Activated CD4-positive, alpha-beta T cell treated with anti-CD3 and anti-CD28 coated beads, Interleukin-2, Interleukin-6, amounts not matched to agents 100 ng/mL and 50 ng/mL, durations not matched to agents 16 hours and 8 hours (primary cell): ENCODE measurements at places on chromosomes 4 and X.

DNA sequence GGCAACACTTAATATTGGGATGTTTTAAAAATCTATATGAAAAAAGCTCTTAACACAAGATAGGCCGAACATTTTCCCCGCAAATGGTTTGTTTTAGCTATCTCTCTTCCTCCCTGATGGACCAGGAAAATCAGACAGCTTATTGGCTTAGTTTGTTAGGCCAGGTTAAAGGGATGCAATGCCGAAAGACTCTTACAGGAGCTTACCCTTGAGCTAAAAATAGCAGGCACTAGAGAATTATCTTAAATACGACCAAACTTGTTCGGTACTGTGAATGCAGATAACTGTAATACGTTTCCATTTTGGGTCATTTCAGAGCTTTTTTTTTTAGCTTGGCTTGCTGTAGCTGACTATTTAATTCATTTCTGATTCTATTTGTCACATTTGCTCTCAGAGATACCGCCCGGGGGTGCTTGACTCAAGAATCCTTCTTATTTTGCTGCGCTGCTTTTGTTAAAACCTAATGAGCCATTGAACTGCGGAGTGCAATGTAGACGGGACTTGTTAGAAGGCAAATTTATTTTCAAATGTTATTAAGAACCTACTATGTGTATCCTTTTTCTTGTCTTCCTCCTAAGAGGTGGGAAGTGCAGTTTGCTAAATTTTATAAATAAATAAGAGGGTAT, 23.3 kb downstream of the PPARGC1A start:
- DNase-seq = no peak

- peak; percentile 74 for DNase-seq
Measured at GRCh38 chr4:185039508-185040273, 21.4 kb downstream of the HELT start.

- DNase-seq = no peak
Measured at GRCh38 chr4:7206385-7206784, 14.0 kb downstream of the SORCS2 start.

DNA sequence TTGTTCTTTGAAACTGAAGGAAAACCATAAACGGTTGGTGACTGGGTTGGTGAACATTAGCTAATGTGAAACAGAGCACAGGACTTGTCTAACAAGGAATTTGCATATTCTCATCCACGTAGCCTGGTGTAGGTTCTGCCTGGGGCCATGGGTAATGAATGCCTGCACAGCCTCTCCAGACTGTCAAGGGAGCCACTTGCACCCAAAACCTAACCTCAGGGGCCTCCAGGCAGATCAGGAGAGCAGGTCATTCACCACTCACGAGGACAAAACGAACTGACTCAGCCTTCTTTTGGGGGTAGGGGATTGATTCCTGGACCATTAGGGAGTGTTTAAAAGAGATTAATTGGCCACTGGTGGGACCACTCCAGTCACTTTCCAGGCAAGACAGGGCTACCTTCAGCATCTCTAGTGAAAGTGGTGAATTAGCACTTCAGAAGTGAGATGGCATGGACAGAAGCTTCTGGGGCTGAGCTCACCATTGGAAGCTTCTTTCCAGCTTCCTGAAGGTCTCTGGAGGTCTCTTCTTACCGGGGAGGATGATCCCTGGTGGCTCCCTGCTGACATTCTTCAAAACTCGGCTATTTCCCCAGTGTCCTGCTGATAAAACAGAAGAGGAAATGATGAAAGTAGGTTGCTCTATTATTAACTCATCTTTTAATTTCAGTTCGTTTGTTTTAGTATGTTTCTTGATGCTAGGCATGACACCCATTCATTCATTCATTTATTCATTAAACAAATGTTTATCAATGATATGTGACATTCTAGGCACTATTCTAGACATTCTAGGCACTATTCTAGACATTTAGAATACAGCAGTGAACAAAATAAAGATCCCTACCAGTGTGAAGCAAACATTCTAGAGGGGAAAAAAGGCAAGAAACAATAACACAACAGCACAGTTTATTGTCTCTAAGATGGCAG, 104.5 kb upstream of the LNX1 start:
- no peak for DNase-seq

- no peak for DNase-seq
Measured at GRCh38 chr4:1205586-1206298, 33.4 kb upstream of the SPON2 start.

- no peak for DNase-seq
Measured at GRCh38 chr4:31106419-31106818, 386.2 kb downstream of the PCDH7 start.

DNA sequence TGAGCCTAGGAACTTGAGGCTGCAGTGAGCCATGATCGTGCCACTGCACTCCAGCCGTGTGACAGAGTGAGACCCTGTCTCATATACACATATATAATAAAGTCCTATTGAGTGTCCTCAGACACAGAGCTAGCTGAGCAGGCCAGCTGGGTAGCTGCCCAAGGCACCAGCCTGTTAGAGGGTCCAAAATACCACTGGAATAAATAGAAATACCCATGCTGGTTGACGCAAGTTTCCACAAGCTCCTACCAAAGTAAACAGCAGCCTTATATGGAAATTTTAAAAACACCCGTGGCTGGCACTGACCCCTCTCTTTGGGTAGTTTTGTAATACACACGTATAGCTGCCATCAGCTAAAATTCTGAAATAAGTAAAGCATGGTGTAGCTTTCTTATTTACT, 348.6 kb downstream of the BCOR start:
- no peak for DNase-seq

GRCh38 chr4:16289897-16290554, 63.8 kb upstream of the TAPT1 start:
- peak; percentile 18 for DNase-seq

DNA sequence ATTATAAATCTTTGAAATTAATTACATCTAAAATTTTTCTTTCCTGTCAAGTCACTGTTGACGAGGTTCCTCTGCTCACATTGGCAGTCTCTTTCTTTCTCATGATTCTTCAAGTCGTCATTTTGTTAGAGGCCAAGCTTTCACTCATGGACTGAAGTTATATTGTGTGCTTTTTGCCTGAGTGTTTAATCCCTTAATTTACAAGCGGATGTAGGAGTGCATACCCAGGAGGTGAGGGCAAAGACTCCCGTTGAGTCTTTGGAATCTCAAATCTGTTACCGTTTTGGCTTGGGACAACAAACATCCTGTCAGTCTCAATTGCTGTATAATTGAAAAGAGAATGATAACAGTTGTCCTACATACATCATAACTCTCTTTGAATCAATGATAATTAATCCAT, 345.0 kb downstream of the TRIML1 start:
- DNase-seq = no peak

DNA sequence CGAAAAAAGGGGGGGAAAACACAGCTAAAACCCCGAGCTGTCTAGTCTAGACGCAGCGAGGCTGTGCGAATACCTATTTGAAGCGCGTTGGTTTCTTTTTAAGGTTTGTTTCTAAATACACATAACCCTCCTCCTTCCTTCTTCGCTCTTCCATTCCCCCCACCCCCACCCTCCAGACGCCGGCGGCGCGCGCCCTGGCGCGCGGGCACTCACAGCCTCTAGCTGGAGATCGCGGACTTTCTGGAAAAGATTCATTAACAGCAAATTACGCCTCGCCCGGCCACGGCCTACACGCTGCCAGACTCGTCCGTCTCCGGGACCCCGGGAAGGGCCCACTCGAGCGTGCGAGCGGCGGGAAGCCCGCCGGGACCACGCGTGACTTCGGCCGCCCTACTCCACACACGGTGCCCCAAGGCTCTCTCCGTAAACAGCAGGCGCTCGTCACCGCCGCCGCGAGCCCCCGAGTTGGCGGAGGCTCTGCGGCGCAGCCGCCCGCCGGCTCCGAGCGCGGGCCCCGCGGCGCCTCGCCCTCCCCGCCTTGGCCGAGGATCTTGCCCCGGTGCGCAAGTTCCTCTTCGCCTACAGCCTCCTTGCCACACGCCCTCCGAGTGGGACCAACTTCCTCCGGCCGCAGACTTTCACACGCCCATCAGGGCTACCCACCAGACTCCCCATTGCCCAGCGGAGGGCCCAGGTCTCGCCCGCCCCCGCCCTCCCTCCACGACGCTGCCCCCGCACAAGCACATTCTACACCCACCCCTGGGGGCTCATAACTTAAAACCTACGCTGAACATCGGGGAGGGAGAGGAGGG, 2.0 kb downstream of the BCOR start:
- no peak for DNase-seq

GRCh38 chr4:121358473-121358872, 22.3 kb downstream of the QRFPR start:
- DNase-seq = no peak

DNA sequence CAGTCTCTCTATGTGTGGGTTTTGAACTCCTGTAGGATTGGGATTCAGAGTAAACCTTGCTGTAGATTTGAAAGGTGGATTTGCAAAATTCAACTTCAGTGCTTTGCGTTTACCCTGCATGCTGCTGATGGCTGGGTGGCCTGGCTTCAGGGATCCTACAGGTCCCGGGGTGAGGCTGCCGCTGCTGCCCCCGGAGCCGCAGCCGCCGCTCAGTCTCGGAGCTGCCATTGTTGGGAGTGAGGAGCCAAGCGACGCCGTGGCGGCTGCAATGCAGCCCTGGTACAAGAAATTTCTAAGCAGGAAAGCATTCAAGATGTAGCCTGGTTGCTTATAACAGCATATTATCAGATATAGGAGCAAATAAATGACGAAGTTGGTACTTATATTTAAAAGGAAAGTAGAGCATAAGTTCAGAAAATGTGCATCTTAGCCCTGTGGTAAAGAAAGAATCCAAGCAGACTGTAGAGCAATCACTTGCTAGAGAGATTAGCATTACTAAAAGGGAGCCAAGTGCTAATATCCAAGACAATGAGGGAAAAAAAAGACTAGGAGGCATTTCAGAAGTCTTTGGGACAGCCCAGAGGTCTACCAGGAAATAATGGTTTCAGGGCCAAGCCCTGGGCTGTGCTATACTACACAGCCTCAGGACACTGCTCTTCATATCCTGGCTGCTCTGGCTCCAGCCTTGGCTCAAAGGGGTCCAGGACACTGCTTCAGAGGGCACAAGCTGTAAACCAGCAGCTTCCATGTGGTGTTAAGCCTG, 36.9 kb upstream of the CHIC1 start:
- no peak for DNase-seq

DNA sequence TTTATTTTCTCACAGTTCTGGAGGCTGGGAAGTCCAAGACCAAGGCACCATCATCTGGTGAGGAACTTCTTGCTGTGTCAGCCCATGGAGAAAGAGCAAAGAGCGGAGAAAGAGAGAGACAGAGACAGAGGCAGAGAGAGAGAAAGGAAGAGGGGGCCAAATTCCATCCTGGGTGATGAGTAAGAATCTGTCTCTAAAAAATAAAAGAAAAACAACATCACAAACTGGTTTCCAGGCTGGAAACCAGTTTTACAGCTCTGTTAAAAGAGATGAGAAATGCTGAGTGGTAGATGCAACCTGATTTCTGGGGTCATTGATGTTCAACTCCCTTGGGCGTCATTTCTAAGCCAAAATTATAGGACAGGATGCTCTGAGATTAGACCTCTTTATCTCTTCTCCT, 72.9 kb downstream of the SHOX start:
- no peak for DNase-seq

GRCh38 chrX:130893356-130894085, 9.5 kb downstream of the ENOX2 start:
- DNase-seq = no peak

DNA sequence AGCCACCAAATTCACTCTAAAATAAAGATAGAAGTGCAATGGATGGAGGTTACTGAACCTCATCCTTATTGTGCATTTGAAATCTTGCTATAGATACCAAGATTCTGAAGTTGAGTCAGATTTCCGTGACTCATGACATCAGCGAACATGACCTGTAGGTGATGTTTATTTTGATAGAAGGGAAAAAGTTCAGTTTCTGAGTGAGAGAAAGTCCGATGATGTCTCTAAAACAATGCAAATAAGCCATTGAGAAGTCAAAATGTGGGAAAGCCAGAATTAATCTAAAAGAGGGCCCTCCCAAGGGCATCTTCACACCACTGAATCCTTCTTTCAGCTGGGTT, 20.0 kb downstream of the PHOX2B start:
- DNase-seq = no peak

GRCh38 chrX:117713411-117713810, 403.2 kb downstream of the KLHL13 start:
- no peak for DNase-seq

DNA sequence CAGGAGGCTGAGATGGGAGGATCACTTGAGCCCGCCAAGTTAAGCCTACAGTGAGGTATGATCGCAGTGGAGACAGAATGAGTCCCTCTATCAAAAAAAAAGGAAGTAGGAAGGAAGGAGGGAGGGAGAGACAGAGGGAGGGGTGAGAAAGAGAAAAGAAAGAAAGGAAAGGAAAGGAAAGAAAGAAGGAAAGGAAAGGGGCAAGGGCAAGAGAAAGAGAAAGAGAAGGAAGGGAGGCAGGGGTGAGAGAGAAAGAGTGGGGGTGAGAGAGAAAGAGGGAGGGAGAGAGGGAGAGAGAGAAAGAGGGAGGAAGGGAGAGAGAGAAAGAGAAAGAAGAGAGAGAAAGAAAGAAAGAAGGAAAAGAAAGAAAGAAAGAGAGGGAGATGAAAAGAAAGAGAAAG, 13.2 kb downstream of the ELF2 start:
- no peak for DNase-seq

DNA sequence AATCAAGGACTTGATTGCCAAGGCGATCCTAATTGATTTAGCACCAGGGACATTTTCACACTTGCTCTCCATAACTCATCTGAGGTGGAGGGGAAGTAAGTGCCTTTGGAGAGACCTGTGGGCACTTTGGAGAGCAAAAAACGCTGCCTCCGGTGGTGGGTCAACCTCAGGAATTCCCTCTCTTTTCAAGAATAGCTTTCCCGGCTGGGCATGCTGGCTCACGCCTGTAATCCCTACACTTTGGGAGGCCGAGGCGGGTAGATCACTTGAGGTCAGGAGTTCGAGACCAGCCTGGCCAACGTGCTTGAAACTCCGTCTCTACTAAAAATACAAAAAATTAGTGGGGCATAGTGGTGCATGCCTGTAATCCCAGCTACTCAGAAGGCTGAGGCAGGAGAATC, 49.2 kb downstream of the PRPS1 start:
- DNase-seq = no peak

GRCh38 chrX:22536746-22537304, 264.1 kb downstream of the CBLL2 start:
- no peak for DNase-seq

- no peak for DNase-seq
Measured at GRCh38 chr4:8353912-8354453, 84.4 kb downstream of the HTRA3 start.

DNA sequence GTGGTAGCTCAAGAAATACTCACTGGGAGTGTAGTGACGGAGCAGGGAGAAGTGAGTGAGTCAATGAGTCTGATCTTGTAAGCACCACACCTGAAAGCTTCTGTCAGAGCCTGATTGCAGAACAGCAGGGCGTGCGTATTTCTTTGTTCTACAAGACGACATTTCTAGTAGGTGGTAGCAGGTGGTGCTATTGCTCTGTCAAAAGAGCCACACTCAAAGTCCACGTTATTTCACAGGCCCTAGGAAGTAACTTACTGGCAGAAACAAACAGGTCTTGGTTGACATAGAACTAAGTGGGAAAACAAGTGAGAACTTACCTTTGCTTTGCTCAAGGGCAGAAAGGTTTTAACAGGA, 46.4 kb upstream of the SPRY1 start:
- DNase-seq = peak; percentile 7

- DNase-seq = no peak
Measured at GRCh38 chrX:123581586-123581985, 151.3 kb downstream of the THOC2 start.

GRCh38 chr4:110073053-110073845, 125.2 kb downstream of the ELOVL6 start:
- DNase-seq = no peak

- no peak for DNase-seq
Measured at GRCh38 chr4:101774807-101775206, 15.7 kb upstream of the BANK1 start.

- DNase-seq = no peak
Measured at GRCh38 chr4:144176476-144176875, 36.0 kb upstream of the GYPA start.
